Naive thymus-derived CD4-positive, alpha-beta T cell (primary cell): ENCODE measurements at places on chromosomes 11 and 22.

DNA sequence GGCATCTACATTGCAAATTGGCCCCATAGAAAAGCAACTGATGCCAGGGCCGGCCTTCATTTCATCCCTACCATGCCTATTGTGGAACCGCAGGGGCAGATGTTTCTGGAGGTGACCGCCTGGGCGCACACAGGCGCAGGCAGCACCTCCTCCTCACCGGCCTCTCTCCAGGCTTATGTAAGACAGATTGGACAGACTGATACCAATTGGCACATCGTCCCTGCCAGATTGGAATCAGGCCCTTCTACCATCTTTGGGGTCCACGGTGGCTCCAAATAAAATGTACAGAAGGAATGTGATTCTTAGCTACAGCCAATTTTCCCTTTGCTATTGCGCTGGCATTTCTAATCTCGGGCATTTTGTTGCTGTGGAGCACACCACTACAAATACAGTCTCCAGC, 732.6 kb downstream of the NTM start:
- no peak for DNase-seq

DNA sequence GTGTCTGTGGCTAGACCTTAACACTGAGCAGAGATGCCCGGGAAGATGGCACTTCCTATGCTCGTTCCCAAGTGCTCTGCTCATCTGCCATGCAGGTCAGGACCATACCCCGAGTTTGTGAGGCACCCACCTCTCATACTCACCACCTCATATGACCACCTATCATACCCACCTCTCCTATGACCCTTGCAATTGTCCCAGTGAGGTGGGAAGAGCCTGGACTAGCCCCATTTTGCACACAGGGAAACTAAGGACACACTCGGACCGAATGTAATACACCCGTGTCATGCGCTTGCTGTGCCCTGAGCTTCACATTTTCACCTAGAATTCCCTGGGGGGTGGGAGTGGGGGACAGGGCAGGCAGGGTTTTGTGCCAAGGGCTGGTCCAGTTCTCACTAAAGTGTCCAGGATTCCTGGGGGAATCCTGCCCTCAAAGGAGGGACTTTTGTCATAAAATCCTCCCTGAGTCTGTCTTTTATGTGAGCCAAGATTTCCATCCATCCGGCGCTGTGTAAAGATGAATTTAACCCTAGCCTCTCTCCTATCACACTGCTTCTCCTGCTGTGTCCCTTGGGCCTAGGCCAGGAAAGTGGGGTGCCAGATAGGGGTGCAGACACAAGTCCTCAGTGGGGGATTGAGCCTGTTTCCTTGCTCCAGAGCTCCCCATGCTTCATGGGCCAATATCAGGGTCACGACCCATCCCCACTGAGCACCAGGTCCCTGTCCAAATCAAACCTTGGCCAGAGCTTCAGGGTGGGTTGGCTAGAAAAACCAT, 20.0 kb downstream of the TPBGL start:
- no peak for DNase-seq

- DNase-seq, result no peak
These were observed 131.9 kb upstream of the NARS2 start for GRCh38 chr11:78706551-78706950.

GRCh38 chr11:61072316-61073109, 29.8 kb upstream of the CD5 start:
- DNase-seq, result no peak
